CD8-positive, alpha-beta memory T cell (primary cell): ENCODE measurements at places on chromosomes 7 and 10.

DNA sequence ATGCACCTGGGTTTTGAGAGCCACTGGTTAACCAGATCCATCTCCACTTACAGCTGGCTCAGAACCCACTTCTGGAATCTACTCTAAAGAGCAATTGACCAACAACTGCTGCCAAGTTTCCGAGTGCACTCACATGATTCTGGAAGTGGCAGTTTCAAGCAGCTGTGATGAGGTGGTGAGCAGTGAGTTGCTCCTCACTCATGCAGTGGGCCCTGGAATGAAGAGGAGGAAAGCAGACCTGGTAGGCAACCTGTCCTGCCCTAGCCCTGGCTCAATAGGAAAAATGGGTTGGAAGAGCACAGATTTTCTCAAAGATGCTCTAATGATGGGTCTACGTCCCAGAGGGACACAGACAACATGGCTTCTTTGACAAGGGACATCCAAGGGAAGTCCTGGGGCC, 70.7 kb upstream of the NPY start:
- DNase-seq: no peak

GRCh38 chr10:108852211-108852610, 1071.1 kb downstream of the XPNPEP1 start:
- DNase-seq: no peak

DNA sequence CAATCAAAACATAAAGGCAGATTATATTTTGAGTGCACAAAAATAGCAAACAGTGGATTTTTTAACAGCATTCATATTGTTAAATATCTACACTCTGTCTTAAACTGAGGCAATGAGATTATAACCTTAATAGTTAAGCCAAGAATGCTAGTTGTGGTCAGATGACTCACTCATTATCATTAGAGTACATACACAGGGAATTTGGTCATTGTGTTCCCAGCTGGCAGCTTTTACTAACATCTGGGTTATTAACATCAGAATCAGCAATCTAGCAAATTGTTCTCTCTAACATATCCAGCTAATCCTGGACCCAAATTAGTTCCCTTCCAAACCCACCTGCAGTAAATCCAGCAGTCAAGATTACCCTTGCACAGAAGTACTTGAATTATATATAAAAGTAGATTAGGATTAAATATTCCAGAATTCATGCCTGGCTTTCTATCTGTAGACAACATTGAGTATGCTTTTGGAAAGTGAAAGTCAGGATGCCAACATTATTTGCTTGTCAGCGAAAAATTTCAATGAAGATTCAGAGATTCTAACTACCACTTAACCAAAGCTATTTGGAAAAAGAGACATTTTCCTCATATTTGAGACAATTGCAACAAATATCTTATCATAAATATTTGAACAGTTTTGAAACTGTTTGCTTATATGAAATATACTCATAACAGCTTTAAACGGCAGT, 1035.6 kb upstream of the PHF14 start:
- no peak for DNase-seq

DNA sequence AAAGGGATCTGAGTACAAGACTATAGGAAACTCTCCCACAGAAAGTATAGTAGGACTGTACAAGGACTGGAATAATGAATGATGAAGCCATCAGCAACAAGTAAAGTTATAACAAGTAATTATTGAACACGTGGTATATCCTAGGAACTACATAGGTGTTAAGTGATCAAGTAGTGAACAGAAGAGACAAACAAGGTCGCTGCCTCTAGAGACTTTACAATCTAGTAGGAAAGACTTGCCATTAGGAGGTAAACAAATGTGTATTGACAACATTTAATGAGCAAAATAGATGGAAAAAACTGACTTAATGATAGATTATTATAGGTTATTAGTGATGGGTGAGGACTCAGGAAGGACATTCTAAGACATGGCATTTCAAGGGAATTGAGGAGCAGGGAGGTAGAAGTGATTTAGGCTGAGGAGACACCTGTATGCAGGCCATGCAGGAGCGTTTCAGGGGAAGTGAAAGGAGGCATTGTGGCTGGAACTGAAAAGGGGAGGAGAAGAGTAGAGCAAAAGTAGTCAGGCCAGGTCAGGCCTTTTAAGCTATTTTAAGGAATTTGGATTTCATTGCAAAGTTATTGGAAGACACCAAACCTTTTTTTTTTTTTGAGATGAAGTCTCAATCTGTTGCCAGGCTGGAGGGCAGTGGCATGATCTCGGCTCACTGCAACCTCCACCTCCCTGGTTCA, 8.5 kb upstream of the GLCCI1 start:
- no peak for DNase-seq

GRCh38 chr10:5628451-5629302, 37.7 kb downstream of the ASB13 start:
- no peak for DNase-seq

DNA sequence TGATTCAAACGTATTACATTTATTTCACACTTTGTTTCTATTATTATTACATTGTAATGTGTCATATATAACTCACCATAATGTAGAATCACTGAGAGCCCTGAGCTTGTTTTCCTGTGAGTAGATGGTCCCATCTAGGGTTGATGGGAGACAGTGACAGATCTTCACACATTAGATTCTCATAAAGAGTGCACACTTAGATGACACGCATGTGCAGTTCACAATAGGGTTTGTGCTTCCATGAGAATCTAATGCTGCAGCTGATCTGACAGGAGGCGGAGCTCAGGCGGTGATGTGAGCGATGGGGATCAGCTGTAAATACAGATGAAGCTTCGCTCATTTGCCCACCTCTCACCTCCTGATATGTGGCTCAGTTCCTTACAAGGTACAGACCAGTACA, 36.1 kb downstream of the BMPER start:
- no peak for DNase-seq

- DNase-seq: no peak
Observed at GRCh38 chr10:19668116-19668515, 148.1 kb upstream of the PLXDC2 start.

GRCh38 chr10:71900441-71901180, 49.6 kb upstream of the PSAP start:
- DNase-seq: no peak

- peak; percentile 8 for DNase-seq
Observed at GRCh38 chr7:121366852-121367431, 29.2 kb downstream of the FAM3C start.

DNA sequence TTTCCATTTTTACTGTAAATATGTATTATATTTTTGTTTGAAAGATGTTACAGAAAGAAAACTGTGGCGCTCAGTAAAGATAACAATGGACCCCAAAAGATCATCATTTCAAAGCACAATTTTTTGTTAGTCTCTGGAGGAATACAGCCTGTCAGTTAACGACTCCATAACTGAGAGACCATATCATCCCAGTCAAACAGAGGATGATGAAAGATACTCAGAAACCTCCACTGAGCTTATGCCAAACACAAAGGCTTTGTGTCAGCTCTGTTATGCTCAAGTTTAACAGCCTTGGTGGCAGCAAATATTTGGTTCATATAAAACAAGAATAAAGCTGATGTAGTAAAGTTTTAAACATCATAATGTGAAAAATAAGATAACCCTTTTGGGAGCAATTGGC, 345.1 kb downstream of the NXPH1 start:
- DNase-seq: no peak

DNA sequence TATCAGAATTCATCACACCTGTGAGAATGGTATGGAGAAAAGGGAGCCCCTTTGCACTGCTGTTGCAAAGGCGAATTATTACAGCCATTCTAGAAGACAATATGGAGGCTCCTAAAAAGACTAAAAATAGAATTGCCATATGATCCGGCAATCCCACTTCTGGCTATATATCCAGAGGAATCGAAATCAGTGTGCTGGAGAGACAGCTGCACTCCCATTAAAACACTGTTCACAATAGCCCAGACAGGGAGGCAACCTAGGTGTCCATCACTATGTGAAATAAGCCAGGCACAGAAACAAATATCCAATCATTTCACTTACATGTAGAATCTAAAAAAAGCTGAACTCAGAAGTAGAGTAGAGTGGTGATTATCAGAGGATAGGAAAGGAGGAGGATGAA, 26.0 kb upstream of the GJD4 start:
- no peak for DNase-seq

- DNase-seq: no peak
Observed at GRCh38 chr10:24872049-24872789, 80.2 kb downstream of the PRTFDC1 start.

- no peak for DNase-seq
Observed at GRCh38 chr10:116838143-116838725, 11.1 kb upstream of the ENO4 start.

DNA sequence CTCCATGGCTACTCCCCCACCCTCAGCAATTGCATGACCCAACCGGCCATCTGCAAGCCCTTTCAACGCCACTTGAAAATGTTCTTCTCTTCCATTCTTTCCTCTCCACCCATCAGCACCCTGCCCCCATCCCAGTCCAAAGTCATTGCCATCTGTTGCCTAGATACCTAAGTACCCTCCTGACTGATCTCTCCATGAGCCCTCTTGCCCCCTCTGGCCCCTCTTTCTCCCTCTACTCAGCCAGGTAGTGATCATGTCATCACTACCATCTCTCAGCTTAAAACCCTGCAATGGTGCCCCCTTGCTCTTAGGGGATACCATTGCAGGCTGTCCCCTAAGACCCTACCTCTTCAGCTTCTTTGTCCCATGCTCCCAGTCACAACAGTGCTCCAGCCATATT, 30.5 kb upstream of the BTRC start:
- DNase-seq: no peak

DNA sequence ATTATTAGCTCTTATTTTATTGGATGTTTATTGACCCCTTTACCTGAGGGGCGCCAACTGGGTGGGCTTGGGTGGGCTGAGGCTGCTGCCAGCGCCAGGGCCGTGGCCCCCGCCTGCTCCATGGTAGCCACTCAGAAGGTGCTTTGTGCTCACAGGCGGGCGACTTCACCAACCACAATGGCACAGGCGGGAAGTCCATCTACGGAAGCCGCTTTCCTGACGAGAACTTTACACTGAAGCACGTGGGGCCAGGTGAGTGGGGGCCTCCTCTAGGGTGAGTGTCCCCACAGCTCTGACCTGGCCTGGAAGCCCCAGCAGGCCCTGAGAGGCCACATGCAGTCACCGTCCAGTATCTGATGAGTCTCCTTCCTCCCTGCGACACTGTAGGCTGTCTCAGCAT, 4.1 kb downstream of the PPIF start:
- DNase-seq: no peak

DNA sequence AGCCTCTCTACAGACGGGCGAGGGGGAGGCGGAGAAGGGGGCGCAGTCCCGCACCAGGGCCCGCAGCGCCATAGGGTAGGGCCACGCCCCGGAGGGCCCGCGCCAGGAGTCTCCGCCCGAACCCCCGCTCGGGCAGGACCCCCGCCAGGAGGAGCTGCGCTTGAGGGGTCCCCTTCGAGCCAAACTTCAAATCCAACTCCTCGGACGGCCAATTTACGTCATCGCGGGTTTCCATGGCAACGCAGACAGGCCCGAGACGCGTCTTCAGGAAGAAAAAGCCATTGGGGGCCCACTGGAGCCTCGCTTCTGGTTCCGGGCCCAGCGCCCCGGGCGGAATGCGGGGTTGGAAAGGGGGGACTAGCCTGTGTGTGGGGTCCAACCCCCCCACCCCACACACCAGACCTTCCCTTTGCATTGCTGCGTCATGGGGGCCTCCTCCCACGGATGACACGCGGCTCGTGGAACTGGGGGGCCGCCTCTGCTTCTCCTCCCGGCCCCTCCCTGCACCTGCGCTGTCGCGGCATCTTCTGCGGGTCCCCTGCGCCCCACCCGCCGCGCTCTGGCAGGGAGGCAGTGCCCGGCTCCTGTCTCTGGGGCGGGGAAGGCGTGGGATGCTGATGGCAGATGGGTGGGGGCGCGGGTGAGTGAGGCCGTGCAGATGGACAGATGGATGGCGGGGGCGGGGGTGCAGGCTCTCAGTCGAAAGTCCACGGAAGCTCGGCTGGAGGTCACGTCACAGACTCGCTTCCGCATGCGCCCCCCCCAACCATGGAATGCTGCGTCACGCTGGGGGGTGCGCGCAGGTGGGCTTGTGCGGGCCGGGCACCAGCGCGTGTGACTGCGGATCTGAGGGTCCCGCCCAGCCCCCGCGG, 1.2 kb downstream of the CALY start:
- DNase-seq: peak; percentile 86

DNA sequence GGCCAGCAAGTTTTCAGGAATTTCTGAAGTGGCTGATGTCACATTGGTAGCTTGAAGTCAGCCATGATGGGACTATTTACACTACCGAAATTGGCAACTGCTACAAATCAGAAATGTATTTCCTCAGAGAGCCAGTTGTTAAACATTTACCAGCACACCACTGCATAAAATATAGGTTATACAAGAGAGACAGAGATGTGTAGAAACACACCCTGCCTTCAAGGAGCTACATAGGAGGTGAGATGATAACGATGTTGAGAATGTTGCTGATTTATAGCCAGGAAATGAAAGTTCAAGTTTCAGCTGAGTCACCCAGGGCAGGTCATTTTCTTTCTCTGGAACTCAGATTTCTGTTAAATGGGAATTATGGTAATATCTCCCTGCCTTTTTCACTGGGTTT, 46.0 kb upstream of the TCF7L2 start:
- DNase-seq: no peak

- no peak for DNase-seq
Observed at GRCh38 chr7:158951725-158952124, 95.4 kb downstream of the DYNC2I1 start.

DNA sequence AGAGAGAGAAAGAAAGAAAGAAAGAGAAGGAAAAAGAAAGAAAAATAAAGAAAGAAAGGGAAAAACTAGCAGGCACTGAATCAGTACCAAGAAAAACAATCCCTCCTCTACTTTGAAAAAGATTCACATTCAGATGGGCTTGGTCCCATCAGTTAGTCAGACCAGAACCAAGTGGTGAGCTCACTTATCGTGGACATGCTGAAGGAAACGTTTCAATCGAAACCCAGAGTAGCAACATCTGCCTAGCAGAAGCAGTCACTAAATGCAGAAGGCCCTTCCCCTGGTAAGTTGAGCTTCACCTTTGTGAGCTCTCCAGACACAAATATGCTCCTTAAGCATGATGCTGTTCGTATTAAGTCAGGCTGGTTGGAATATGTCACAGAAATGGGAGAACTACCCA, 167.7 kb downstream of the TRIL start:
- DNase-seq: no peak

DNA sequence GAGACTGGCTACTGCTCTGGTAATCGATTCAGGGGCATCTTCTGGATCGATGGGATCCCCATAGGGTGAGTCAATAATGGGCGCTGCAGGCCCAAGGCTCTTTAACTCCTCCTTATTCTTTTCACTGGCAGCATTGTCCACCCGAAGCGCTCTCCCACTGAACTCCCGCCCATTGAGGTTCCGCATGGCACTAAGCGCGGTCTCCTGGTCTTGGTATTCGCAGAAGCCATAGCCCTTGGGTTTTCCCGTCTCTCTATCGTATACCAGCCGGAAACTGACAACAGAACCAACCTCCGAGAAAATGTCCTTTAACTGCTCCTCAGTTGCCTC, 285 bp downstream of the CSTF2T start:
- DNase-seq: no peak

GRCh38 chr7:35253710-35254495, at the start of gene TBX20:
TSS of gene TBX20 (minus strand) at chr7:35254100. CDS start at chr7:35253620, 480 bp downstream.
- DNase-seq: no peak
